ENCODE measurements at places on chromosomes 2 and 18. TPM values are rescaled to one million over a fixed set of nuclear protein-coding genes. Genes with fewer than 3 reads are reported as not detected.

DNA sequence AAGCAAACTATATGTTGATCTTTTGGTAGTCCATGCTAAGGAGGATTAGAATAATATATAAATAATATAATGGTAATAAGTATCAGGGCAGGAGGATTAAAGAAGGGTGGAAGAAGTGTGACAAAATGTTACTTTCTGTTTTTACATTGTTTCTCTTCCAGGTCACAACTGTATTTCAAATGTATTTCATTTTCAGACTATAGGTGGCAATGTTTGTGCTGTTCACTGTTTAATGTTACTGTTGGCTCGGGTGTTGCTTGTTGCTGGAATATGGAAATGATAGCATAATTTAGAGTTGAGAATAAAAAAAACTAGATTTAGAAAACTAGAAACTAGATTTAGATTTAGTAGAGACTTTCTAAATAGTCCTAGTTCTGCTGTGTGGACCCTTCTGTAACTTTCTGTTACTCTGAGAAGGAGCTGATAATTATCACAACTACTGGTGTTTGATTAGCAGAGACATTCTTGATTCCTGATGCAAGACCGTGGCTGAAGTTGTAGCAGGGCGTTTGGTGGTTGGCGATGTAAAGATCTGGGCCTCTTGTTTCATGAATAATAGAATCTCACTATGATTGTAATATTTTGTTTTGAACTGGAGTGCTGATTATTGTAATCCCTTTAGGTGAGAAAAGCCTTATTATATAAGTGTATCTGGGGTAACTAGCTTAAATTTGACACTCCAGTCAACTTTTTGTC lies 7.9 kb downstream of the NEDD4L start:
- DNase-seq: peak; percentile 53

DNA sequence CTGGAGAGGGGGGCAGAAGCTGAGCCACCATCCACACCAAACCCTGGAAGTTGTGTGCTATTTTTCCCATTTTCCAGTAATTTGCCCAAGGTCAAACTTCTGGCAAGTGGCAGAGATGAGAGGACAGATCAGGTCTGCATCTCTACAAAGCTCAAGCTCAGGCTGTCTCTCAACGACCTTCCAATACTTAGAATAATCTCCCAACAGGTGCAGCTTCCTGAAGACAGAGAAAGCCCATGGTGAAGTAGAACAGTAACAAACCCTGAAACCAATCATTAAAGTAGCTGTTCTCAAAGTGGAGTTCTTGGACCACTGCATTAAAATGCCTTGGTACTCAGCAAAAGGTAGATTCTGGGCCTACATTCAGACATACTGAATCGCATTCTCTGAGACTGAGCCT lies 37.6 kb downstream of the TMEM131 start:
- DNase-seq: no peak

DNA sequence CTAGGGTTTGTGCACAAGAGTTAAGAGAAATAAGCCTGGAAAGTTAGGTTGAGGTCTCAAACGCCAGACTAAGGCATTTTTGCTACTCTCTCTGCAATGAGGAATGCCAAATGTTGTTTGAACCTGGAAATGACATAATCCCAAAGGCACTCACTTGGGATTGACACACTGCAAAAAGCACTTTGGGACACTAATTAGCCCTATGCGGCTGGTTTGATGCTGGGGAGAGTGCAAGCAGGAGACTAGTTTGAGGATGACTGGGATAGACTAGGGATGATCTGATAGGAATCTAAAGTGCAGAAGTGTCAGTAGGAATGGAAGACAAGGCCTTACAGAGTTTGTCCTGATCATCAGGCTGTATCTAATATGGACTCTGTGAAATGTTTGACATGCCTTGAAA lies 469.0 kb downstream of the SLC4A3 start:
- no peak for DNase-seq

RAB6D gene
- total RNA-seq: not detected

ARL4C gene
- 7.8 TPM for total RNA-seq

DNA sequence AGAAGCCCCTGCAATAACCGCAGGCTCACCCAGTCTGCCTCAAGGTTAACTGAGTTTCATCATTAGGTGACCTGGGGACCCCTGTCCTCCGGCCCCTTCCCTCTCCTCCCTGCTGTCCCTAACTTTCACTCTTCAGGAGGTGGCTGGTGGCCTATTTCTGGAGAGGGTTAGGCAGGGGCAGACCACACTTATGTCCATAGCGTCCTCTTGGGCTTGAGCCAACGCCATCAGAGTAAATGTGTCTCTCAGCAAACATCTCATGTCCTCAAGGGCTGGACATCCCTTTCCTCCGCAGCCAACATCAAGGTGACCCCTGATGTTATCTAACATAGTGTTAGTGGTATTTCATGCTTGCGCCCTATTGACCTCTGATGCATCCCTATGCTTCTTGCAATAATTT lies 114.8 kb downstream of the BCL11A start:
- DNase-seq: no peak

GRCh38 chr2:222982010-222982908 lies 69.7 kb upstream of the KCNE4 start:
- peak; percentile 70 for DNase-seq

- DNase-seq: no peak
These were observed 37.2 kb upstream of the CDH19 start for GRCh38 chr18:66641056-66641455.

All from bronchial epithelial cell (primary cell).